SJSA1 (cell line): ENCODE measurements at places on chromosomes 4 and X.

DNA sequence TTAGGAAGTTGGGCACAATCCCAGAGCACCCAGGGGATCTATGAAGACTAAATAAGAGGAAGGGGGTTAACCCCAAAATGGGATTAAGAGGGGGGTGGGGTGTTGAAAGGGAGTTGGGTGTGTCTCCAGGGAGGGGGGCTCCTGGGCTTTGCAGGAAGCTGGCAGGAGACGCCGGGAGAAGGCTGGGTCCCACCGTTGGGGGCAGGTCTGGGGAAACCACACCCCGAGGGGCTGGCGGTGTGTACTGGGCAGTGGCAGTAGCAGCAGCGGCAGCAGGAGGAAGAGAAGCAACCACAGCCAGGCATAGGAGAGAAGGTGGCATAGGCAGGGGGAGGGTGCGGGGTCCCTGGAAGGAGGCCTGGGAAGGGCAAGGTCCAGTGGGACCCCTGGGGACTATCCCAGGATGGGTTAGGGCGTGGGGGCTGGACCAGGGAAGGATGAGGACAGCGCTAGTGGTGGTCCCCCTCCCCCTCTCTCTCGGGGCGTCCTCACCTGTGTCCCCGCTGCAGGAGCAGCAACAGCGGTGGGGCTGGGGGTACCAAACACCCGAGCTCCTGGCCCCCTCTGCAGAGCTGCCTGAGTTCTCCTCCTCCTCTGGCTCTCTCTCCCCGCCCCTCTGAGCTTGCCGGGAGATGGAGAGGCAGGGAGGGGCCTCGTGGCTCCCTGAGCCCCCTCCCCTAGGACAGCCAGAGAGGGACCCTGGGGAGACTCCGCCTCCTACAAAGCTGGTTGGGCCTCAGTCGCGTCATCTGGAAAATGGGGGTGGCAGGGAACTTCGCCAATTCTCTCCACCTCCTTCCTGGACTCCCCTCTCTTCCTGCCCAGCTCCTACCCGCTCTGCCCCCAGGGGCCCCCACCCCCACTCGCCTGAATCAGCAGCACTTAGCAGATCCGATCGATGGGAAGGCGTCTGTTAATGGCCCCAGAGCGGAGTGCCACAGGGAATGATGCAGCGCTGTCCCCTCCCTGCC is at the start of gene KCND1:
TSS of gene KCND1 (minus strand) at position 596 of the 971 bp plus-strand sequence. CDS start 1,573 bp downstream, outside the sequence.
- no peak for DNase-seq

- no peak for DNase-seq
Observed at GRCh38 chrX:137547291-137547690, 18.6 kb upstream of the ZIC3 start.

DNA sequence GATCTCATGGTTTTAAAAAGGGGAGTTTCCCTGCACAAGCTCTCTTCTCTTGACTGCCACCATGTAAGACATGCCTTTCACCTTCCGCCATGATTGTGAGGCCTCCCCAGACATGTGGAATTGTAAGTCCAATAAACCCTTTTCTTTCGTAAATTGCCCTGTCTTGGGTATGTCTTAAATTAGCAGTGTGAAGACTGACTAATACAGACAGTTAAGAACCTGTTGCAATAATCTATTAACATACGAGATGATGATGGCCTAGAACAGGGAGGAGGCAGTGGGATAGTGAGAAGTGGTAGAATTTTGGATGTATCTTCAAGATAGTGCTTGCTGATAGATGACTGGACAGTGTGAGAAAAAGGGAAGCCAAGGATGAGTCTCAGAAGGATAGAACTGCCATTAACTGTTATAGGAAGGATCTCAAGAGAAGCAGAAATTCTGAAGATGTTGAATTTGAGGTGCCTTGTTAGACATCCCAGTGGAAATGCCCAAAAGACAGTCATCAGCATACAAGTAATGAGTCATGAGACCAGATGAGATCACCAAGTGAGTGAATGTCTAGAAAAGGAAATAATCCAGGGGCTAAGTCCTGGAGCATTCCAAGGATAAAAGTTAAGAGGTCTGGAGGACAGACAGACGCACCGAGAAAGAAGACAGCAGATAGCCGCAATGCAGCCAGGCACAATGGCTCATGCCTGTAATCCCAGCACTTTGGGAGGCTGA is 38.8 kb upstream of the UGDH start:
- peak; percentile 46 for DNase-seq

GRCh38 chr4:78616046-78616498 is 64.5 kb downstream of the ANXA3 start:
- DNase-seq: no peak

- DNase-seq: peak; percentile 51
Observed at GRCh38 chrX:71533851-71534561, 1.1 kb downstream of the OGT start.

GRCh38 chr4:76747563-76747962 is 150.4 kb downstream of the SOWAHB start:
- no peak for DNase-seq

GRCh38 chr4:169677150-169677748 is 56.9 kb downstream of the CLCN3 start:
- no peak for DNase-seq

DNA sequence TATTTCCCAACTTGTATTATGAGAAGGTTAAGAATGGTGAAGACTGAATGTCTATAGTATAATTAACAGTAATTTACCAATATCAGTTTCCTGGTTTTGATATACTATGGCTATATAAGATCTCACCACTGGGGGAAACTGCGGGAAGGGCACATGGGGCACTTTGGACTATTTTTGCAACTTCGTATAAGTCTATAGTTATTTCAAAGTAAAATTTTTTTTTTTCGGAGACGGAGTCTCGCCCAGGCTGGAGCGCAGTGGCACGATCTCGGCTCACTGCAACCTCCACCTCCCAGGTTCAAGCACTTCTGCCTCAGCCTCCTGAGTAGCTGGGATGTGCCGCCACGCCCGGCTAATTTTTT is 46.1 kb downstream of the CXorf58 start:
- no peak for DNase-seq

GRCh38 chr4:186740822-186741221 is 17.2 kb upstream of the FAT1 start:
- DNase-seq: no peak

- DNase-seq: no peak
Observed at GRCh38 chr4:102723511-102723910, 37.3 kb downstream of the MANBA start.

DNA sequence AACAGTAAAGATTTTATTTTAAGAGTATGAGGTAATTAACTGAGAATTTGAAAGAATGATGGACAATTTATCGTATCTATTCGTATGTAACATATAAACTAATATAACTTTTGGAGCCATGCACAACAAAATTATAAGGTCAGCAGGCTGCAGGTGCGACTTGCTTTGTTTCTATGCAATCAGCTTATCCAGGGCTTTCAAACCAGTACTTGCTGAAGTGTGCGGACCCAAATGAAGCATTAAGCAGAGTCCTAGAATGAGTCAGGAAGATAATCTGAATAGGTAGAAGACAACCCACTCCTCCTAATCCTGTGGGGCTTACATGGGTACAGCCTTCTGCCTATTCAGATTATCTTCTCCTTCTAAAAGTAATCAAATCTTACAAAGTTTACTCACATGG is 2.1 kb downstream of the NSD2 start:
- DNase-seq: no peak

DNA sequence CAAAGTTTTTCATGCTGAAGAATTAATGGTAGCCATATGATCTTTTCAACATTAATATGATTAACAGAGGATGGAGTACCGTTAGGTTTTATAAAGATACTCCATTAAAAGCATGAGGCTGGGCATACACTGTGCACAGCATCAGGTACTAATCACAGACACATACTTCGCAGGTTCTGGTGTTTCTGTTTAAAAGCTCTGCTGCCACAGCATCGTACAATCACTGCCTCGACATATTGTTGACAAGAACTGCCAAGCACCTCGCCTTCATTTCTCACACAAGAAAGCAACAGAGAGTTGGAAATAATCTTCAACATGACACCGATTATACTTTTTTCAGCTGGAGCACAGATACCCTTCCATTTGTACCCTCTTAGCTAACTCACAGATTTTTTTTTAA is 753.4 kb upstream of the FAM241A start:
- DNase-seq: no peak

- no peak for DNase-seq
Observed at GRCh38 chrX:49272421-49272820, 2.8 kb downstream of the PPP1R3F start.

- DNase-seq: no peak
Observed at GRCh38 chrX:118126286-118126685, 9.7 kb upstream of the KLHL13 start.

DNA sequence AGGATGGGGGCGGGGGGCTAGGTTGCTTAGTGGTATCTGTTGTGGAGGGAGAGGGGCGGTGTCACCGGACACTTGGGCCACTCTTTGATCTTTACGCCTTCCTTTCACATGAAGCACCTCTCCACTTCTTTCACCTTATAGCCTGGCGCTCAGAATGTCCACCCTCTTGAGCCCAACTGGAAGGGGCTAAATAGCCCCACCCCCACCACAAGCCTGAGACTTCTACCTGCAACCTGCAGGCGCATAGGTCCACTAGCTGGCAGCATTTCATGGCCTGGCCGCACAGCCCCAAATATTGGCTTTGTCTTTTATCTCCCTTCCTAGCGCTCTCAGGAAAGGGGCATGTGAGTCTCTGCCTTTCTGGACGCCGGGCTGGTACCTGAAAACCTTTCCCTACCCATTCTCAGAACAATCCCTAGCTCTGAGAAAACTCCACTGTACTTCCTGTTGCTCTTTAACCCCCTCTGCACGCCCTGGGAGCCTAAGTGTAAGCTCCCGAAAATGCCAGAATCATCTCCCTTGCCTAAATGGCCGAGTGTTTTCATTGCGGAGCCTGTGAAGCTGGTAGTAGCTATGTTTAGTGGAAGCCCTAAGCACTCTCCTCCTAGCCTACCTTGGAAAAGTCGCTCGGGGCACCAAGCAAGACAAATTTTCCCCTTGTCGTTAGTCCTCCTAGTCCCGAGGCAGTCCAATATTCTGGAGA is 1.2 kb upstream of the TRPC5 start:
- DNase-seq: no peak

DNA sequence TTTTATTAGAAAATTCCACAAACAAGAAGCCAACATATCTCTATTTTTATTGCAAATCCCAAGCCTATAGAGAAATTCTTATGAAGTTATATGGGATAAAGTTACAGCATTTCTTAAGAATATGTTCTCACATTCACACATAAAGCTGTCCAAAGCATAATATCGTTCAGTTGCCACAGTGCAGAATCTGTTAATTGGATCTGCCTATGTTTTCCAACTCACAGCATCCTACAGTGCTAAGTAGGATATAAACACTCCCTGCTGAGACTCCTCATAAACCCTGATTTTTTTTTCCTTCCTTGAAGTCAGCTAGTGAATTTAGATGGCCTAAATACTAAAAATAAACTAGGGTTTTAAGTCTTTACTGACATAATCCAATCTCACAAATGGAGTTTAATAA is 307.9 kb downstream of the PDGFC start:
- DNase-seq: no peak

DNA sequence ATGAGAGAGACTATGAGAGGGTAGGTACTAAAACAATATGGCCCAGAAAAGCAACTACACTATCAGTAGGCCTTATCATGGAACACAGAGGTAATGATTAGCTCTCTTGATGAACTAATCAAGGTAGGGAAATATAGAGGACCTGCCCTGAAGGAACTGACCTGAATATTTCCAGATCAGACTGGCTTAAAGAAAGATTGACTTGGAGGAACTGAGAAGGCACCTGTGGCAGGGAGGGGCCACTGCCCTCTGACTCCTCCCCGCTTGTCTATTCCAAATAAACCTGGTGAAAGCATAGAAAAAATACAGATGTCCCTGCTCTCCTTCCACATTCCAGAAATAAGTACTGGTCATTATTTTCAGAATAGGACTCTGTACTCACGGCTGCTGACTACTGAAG is 5.5 kb downstream of the RPS6KA6 start:
- DNase-seq: no peak

DNA sequence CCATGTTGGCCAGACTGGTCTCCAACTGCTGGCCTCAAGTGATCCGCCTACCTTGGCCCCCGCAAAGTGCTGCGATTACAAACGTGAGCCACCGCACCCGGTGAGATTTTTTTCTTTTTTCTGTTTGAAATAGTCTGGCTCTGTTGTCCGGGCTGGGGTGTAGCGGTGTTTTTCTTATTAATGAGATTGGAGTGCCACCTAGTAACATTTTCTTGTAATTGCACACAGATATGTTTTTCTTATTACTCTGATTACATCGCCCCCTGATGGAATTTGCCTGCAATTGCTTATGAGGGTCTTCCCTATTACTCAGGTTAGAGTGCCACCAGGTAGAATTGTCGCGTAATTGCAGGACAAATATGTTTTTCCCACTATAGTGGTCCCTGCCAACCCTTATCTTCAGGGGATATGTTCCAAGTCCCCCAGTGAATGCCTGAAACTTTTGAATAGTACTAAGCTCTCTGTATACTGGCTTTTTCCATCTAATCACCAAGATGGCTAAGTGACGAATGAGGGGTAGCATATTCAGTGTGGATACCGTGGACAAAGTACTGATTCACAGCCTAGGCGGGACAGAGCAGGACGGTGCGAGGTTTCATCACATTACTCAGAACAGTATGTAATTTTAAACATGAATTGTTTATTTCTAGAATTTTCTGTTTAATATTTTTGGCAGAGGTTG is 8.6 kb upstream of the PDHA1 start:
- no peak for DNase-seq

- DNase-seq: no peak
Observed at GRCh38 chr4:110625576-110626257, 2.8 kb upstream of the PITX2 start.

DNA sequence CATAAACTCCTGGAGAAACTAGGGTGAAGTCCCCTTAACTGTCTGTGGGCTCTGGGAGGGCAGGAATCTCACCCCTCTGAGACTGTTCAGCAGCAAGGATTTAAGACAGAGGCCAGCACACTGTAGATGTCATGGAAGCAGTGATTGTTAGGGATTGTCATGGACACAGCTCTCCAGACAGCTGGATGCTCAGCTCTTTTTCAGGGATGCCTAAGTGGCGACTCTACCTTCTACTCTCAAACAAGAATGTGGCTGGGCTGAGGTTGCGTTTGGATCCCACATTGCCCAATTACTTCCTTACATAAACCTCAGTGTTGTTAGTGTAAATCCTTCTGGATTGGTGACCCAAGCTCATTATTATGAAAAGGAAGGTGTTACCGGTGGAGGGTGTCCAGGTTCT is 291.9 kb upstream of the VCX3A start:
- DNase-seq: no peak

DNA sequence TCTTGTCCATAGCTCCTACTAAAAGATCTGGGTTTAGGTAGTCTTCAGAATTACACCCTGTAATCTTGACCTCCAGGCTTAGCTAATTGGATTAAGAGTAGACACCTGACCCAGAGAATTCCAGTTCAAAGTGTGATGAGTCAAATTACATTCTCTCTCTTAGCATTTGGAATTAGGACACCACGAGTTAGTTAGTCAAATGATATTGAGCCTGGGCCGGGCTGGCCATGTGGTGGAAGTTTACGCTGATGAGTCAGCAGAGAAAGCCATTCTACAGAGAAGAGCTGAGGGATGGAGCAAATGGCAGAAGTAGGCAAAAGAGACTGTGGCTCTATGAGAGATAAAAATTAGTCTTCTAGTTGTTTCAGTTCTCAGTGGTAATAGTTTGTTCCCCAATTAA is 31.1 kb downstream of the CEP44 start:
- DNase-seq: no peak

- DNase-seq: peak; percentile 90
Observed at GRCh38 chr4:139243448-139244365, 36.3 kb downstream of the MGARP start.
